Esophagus squamous epithelium (tissue), 5 donors: ENCODE measurements at places on chromosomes 7 and 10.

GRCh38 chr10:102676534-102677315 is 32.4 kb downstream of the TRIM8 start:
- DNase-seq = no peak

DNA sequence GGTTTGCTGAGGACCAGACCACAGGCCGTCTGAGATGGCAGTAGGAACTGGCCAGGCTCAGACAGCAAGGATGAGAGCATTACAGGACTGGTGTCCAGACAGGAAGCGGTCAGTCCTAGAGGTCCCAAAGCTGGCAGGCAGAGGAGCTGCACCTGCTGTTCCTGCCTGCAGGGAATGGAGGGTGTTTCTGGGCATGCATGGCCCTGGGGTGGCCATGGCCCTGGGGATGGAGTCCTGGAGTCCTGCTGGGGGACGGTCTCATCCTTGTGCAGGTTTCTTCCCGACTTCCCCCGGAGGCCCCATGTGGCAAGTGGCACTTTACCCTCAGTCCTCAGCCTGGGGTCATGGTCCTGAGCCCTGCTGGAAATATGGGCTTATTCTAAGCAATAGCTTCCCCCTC is 274.9 kb upstream of the ADARB2 start:
- DNase-seq = no peak

- DNase-seq = no peak
Measured at GRCh38 chr10:99172128-99172738, 63.4 kb downstream of the HPSE2 start.

DNA sequence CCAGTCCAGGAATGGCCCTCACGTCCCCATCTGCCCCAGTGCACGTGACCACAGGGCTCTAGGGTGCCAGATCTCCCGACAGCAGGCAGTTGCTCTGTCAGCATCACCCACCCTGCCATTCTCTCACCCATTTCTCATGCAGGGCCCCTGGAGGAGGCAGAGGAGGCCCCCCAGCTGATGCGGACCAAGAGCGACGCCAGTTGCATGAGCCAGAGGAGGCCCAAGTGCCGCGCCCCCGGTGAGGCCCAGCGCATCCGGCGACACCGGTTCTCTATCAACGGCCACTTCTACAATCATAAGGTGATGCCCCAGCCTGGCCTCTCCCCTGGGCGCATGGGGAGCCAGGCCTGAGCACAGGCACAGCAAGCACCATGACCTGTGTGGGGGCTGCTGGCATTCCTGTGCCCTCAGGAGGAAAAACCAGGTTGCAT is 6.1 kb upstream of the DEPP1 start:
- DNase-seq = no peak

- DNase-seq = no peak
Measured at GRCh38 chr7:936386-937054, 18.0 kb downstream of the ADAP1 start.
